ENCODE measurements at places on chromosomes 13 and 19.

DNA sequence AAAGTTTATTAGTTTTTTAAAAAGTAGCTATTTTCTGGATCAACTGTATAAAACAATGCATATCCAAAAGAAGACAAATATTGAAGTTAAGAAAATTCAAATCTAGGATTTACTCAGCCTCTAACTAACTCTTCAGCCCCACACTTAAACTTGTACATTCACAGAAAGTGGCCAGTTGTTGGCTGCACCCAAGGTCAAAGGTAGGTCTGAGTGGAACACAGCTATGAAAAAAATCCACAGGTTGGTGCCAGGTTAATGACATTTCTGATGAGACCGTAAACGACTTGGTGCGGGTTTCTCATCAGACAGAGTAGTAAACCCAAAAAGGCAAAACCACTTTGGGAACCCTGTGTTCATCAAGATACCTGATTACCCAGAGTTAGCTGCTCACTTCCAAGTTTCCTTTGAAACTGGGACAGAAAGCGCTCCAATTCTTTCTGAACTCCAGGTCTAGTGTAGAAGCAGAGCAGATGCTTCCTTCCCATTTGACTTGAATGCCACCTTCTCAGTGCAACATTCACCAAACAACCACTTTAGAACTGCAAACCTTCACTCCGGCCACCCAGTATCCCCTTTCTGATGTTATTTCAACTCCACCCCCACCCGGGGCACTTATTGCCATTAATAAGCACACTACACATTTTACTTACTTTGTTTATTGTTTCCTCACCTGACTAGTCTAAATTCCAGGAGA is 208.3 kb upstream of the STARD13 start:
- DNase-seq = no peak

DNA sequence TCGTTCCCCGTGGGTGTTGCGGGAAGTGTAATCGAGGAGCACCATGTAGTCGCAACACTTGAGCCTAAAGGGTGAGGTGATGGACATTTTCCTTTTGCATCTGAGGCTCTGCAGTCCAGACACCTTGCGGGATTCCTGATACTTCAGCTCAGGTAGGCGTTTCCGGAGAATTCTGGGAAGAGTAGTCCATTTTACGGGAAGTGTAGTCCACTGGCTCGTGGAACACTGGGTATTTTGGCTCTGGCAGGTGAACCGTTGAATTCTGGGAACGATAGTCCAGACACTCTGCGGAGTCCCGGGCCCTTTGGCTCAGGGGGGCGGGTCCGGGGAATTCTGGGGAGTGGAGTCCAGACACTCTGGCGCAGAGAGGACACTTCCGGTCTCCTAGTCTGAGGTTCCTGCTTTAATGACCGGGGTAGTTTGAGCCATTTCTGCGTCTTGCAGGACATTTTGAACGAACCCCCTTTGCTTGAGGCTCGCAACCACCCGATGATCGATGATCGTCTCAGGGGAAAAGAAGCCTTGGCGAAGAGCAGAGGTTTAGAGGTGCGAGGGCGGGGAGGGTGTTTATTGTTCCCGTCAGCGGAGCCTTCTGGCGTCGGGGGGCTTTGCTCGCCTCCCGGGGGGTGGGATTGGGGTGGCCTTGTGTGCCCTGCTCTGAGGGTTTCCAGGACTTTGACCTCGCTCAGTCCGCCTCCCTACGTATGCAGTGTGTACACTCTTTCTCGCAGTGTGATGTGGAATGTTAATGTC is at the start of gene ZNF223:
TSS of gene ZNF223 (plus strand) at position 387 of the 753 bp plus-strand sequence. CDS start 3,141 bp downstream, outside the sequence.
- peak; percentile 89 for DNase-seq

DNA sequence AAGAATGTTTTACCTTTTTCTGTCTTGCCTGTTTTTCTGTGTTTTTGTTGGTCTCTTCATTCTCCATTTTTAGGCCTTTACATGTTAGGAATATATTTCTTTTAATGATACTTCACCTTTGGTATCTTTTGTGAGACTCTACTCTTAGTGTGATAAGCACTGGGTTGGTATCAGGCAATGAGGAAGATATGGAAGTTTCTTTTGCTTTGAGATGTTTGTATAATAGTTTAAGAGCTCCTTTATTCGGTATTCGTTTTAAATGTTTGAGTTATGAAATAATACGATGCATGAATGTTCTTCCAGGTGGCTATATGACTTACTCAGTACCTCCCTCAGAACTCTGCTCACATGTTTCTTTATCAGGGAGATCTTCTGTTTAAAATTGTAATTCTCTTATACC is 144.8 kb downstream of the PDS5B start:
- no peak for DNase-seq

DNA sequence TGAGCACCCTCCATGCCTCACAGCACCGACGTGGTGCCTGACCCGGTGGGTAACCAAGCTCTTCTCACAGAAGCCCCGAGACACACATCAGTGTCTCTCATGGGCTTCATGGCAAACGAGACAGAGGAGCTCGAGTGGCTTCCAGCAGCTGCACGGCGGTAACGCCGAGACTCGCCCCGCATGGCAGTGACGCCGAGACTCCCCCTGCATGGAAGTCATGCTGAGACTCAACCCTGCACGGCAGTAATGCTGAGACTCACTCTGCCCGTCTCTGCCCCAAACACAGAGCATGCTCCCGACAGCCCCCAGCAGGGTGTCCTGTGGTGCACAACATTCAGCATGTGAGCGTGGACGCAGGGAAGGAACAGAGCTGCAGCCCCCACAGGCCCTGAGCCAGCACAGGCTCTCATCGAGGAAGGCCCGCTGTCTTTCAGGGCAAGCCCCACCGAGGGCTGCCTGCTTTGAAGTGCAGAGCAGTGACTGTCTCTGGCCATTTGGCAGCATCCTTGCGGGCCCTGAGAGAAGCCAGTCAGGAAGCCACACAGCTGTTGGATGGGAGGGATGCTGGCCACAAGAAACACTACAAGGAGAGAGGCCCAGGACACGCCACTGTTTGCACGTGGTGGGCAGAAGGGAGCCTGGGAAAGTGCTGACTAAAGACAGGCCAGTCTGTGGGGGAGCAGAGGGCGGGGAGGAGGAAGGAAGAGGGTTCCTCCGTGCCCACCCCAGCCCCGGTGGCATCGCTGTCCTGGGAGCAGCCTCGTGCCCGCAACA is 9.5 kb downstream of the GAS6 start:
- DNase-seq = peak; percentile 57

GRCh38 chr19:33484226-33484774 is 37.3 kb downstream of the PEPD start:
- DNase-seq = no peak
